ENCODE measurements at places on chromosomes 1 and 21.

GRCh38 chr1:196361112-196361714, 247.0 kb downstream of the KCNT2 start:
- DNase-seq: no peak

GRCh38 chr1:6126028-6126427, 54.1 kb downstream of the CHD5 start:
- DNase-seq: no peak

DNA sequence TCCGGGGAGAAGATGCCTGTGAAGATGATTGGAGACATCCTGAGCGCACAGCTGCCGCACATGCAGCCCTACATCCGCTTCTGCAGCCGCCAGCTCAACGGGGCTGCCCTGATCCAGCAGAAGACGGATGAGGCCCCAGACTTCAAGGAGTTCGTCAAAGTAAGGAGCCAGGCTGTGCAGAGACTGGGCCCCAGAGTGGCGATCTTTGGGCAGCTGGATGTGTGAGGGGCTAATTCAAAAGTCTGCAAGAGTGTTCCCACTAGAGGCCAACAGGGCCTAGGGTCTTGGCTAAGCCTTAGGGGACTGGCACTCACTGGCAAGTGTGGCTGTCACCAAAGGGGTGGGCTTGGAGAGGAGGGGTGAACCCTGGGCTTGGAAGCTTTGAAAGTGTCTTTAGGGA, 50.4 kb downstream of the ATP5PO start:
- no peak for DNase-seq

GRCh38 chr1:157034137-157034800, 11.3 kb downstream of the ARHGEF11 start:
- no peak for DNase-seq

- DNase-seq: peak; percentile 13
These were observed 49.8 kb downstream of the KCNT2 start for GRCh38 chr1:196558411-196558810.

GRCh38 chr1:83673312-83673711, 325.6 kb downstream of the TTLL7 start:
- DNase-seq: no peak

GRCh38 chr1:186465946-186466345, 5.0 kb upstream of the PDC start:
- no peak for DNase-seq

DNA sequence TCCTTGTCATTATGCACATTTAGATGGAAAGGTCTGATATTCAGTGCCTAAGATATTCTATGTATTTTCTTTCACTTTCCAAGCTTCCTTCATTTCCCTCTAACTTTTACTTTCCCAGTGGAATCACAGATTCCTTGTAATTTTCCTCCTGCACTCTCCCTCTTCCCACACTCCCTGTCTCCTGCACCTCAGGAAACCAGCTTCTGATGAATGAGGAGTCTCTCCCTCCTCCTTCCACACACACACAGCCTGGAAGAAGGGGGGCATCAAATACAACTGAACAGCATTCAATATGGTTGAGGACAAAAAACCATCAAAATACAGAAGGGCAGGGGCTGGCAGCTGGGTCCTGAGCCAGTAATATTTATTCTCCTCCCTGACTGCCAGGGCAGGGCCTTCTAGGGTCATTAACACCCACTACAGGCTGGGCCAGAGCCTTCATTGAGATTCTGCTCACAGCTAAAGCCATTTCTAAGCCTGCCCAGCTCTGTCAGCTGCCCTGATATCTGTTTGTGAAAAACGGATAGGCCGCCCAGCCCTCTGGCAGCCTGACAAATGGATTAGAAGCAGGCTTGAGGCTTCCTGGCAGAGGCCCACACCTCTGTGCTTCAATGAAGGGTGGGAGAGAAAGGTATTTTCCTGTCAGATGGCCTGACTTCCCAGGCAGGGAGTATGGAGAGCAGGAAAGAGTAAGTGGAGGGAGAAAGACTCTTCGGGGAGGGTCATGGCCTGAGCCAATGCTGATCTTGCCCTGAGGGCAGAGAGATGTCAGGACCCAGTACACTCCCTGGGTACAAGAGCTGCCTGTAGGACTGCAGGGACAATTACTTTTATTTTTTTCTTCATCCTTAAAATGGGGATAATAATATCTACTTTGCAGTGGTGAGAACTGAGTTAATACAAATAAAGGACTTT, 138.9 kb upstream of the SPATA6 start:
- DNase-seq: peak; percentile 35

- DNase-seq: no peak
These were observed 2.4 kb downstream of the USP21 start for GRCh38 chr1:161161652-161162051.

DNA sequence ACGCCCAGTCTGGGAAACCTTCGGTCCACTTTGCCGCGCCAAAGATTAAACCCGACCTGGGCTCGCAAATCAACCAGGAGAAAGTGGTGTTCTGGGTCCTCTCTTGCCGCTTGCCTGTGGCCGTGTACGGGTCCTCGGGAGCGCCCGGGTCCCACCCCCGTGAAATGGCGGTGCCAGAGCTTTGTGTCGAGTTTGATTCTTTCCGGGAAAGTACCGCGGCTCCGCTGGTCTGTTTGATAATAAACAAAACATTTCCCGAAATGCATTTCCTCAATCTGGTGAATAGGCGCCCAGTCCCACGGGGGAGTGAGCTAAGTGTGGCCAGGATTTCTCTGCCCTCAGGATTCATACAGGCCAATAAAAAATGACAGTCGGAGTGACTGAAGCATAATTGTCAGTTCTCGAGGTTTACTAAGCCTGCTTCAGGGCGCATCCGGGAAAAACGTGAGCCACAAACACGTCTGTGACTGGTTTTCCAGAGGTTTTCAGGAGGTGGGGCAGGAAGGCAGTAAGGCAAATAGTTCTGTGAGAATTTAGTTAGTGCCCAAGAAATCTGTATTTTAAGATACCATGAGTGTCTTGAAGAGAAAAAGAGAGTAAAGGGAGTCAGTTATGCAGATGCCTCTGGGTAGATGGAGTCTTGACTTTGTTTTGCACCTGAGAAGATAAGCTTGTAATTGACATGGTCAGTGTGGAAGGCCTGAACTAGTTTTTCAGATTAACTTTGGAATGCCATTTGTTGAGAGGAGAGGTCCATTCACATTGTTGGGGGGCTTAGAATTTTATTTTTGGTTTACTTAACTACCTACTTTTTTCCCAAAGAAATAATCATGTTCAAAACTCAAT, 675 bp downstream of the IFNAR1 start:
- peak; percentile 71 for DNase-seq

DNA sequence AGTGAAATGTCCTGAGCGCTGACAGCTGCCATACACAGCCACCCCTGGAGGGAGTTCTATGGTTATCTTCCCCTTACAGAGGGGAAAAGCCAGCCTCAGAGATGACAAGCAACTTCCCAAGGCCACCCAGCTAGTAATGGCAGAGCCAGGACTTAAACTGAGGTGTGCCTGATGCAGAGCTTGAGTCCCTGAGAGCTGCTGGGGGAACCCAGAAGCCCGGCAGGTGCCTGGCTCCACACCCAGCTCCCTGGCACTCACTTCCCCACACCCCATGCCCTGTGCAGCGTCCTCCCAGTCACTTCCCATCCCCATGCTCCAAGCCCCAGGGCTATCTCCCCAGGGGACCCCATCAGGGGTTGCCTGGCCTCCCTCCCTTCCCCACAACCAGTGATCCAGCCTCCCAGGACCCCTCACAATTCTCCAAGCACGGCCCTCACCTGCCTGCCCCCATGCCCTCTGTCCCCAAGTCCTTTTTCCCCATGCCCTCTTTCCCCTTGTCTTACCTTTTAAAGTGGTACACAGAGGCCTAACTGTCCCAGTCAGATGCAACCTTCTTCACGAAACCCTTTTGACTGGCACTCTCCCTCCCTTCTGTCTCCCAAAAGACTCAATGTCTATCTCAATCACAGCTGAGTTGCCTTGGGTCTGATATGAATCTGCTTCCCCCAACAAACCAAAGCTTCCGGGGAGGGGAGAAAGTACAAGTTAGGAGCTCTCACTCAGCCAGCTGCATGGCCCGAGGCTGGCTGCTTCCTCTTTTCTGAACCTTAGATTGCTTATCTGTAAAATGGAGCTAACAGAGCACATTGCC, 39.8 kb upstream of the LRP8 start:
- no peak for DNase-seq

Data from NCI-H2227 treated with DMSO at 0.1 percent for 48 hours (cell line).